ENCODE measurements at places on chromosomes 12 and 14.

DNA sequence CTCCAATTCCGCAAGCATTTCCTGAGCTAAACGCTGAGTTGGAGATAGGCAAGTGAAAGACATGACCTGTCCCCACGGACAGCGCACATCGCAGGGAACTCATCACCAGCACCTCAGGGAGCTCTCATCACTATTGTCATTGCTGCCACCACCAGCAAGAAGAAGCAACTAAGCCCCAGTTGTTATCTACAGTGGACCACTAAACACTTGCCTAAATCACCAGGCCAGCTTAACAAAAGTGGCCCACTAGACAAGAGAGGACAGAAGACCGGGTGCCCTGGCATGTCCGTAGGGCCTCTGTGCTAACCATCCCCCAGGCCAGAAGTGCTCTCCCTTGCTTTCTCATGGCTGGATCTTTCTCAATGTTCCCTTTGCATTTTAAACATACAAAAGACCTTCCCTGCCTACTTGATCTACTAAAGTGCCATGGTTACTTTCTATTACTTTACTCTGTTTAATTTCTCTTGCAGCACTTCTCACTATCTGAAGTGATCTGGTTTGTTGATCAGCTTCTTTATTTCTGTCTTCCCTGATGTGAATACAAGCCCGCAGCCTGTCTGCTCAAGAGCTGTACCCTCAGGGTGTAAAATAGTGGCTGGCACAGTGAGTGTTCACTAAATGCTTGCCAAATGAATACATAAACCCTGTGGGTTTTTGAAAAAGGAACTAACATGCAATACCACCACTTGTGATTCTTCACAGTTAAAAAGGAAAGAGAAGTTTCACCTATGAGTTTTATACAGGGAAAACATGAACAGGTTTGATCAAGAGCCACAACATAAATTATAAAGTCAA lies 60.9 kb upstream of the RFLNA start:
- no peak for DNase-seq

DNA sequence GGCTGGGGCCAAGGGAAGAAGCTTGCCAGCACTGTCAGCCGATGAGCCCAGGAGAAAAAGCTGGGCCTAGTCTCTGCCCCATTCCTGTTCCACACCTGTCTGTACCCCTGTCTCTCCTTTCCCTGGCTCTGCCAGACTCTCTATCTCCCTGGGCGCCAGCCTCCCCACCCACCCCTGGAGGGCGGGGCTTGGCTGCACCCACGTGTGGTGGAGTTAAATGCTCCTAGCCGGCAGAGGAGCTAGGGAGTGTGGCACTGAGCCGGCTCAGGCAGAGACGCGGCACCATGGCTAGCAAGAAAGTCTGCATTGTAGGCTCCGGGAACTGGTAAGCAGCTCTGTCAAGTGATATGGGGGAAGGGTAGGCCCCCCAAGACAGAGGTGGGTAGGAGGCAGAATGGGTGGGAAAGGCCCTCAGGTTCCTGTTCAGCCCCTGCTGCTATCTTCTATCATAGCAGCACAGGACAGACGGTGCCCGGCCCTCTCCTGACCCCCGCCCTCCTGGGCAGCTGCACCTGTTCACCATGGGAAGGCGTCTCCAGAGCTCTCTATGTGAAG lies at the start of gene GPD1:
GPD1 (plus strand) TSS at position 242 of the 555 bp plus-strand sequence; CDS start at position 285, 43 bp downstream.
- no peak for DNase-seq

DNA sequence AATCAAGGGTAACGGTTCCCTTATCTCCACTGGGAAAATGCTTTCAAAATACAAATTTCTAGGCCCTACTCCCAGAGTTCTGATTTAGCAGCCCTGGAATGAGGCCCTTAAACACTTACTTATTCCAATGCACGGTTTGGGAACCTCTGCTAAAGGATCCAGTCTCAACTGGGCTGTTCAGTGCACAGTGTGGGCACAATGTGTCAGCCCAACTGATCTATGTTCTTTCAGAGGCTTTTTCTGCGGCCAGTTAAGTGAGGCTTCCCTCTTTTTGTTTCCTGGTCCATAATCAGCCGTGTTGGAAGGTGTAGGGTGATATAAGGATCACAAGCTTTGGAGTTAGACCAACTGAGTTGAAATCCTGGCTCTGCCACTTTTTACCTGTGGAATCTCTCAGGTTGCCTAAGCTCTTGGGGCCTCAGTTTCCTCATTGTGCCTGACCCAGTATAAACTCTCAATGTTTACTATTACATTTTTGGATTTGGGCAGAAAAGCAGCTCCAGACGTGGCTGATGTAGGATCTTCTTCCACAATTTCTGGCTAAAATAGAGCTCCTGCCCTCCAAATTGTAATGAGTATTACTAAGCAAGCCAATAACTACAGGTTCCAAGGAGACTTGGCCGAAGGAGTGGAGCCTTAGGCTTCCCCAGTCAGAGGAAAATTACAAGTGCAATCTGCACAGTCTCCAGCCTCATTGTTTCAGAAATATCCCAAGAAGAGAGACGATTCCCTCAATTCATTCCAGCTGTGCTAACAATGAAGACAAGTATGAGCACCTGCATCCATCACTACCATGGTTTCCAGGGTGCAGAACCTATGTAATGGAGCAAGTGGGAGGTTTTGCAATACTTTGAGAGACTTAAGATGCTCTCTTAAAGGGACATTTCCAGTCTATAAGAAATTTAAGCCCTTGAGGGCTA lies 2.3 kb upstream of the ANGEL1 start:
- no peak for DNase-seq

GRCh38 chr14:70794294-70794693 lies 15.0 kb downstream of the MAP3K9 start:
- no peak for DNase-seq

DNA sequence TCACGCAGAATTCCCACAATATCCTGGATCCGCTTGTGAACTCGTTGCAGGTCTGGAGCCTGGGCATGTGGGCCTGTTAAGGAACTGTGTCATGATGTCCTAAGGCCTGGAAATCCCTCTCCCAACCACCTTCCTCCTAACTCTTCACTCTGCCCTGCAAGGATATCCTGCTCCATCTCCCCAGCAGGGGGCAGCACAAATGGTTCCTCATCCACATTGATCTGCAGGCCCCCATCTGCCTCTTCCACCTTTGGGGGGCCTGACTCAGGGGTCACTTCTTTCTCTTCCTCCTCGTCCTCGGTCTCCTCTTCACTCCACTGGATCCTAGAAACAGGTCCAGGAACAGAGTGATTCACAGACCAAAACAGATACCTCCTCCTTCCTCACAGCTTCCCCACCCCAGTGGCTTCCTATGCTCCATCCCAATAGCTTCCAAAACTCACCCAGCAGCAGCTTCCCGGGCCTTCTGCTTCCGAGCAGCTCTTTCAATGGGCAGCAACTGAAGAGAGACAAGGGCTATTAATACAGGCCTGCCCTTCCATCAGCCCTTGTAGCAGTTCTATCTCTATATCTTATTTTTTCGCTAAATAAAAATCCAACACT lies 4.5 kb downstream of the NOP2 start:
- DNase-seq: peak; percentile 71

GRCh38 chr12:84840356-84840755 lies 72.2 kb downstream of the SLC6A15 start:
- no peak for DNase-seq

DNA sequence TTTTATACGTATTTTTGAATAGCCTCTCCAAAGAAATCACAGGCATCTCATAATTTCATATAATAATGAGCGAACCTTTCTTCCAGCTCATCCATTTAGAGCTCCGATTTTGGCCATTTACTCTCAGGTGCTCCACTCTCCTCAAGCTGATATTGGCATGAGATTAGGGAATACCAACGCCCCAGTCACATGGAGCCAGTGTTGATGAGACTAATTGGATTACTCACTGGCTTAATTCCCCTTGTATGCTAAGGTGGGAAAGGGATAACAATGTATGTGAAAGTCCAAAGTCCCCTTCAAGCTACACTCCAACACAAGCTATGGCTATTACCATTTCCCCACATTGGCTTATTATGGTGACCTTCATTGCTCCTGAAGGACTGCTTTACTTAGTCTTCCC lies 76.6 kb upstream of the NAV3 start:
- no peak for DNase-seq

- no peak for DNase-seq
Observed at GRCh38 chr14:39038542-39038941, 64.5 kb downstream of the SEC23A start.

DNA sequence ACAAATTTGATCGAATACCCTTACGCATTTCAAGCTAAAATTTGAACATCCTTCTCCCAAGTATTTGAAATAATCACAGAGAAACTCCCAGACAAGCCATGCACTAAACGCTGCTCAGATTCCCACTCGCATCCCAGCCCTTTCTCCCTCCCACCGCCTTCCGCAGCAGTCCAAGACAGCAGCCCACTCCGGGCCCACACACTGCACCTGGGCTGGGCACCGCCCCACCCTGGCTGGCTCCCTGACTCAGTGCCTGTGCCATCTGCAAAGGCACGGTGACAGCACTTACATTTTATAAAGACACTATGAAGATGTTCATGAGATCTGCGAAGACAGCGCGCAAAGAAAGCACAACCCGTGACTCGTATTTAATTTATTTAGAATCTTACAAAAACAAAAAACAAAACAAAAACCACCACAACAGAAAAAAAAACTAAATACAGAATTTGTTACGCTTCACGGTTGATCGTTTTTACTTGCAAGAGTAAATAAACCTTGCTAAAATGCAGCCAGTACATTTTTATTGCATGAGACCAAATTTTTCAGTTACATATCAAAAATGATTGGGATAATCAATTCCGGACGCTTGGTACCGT lies 17.2 kb upstream of the CDK2AP1 start:
- DNase-seq: no peak

GRCh38 chr14:94180655-94181271 lies 6.6 kb downstream of the PPP4R4 start:
- DNase-seq: no peak

- no peak for DNase-seq
Observed at GRCh38 chr12:114342656-114343055, 63.3 kb downstream of the TBX5 start.

DNA sequence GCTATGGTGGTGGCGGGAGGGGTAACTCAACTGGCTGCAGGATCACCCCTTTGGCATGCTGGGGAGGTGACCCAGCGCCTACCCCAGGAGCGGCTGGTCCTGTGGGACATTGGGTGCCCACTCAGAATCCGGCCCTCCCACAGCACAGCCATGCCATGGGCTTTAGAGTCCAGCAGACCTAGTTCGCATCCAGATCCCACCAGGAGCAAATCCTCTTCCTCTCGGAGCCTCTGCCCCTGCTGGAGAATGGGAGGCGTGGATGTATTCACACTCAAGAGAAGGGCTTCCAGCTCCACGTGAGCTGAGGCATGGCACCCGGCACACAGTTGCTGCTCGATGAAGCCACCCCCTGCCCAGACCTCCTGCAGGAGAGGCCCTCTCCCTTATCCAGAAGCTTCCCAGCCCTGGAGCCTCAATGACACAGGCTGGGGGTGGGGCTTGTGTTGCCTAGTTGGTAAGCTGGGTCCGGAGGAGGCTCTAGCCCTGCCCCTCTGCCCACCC lies 17.7 kb downstream of the FAM222A start:
- no peak for DNase-seq

DNA sequence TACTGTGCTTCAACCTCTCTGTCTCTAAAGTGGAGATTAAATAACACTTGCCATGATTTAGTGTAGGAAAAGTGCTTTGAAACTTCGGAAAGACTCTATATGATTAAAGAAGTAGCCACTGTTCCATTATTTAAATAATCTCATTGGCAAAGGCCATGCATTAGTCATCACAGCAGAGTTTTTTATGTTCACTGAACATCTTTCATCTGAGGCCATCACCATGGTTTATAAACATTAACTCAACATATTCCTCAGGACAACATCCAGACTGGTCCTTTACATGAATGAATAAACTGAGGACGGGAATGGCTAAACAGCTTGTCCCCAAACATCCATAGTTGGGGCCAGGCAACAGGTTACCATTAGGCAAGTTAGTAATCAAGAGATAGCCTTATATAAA lies 124.6 kb upstream of the FRMD6 start:
- no peak for DNase-seq

- no peak for DNase-seq
Observed at GRCh38 chr14:61451891-61452400, 130.6 kb downstream of the PRKCH start.

GRCh38 chr12:28506271-28506670 lies 316.0 kb downstream of the CCDC91 start:
- DNase-seq: no peak

GRCh38 chr12:28459481-28459880 lies 269.2 kb downstream of the CCDC91 start:
- DNase-seq: no peak

GRCh38 chr12:57732270-57732669 lies 6.3 kb downstream of the AGAP2 start:
- DNase-seq: no peak

- no peak for DNase-seq
Observed at GRCh38 chr12:3164454-3165077, 87.4 kb downstream of the TSPAN9 start.

DNA sequence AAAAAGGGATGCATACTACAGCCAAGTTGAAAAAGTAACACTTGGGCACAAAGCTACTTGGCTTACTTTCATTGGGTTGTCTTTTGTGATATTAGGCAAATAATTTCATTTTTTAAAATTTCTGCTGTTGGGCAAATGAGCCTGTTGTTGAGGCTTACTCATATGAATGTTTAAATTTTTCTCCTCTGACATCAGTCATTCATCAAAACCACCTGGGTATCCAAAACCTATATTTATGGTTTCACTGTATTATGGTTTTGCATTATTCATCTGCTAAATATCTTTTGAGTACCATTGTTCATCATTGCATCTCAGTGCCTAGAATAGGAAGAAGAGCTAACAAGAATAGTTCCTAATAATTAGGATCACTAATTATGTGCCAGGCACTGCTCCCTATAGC lies 28.1 kb downstream of the DYRK2 start:
- no peak for DNase-seq

GRCh38 chr12:126607867-126608266 lies 1542.6 kb downstream of the AACS start:
- DNase-seq: no peak

Data from stimulated activated CD4-positive, alpha-beta T cell treated with anti-CD3 and anti-CD28 coated beads, Interleukin-2, amount 100 ng/mL, for 48 hours (primary cell).